ENCODE measurements at places on chromosomes 4 and X.

DNA sequence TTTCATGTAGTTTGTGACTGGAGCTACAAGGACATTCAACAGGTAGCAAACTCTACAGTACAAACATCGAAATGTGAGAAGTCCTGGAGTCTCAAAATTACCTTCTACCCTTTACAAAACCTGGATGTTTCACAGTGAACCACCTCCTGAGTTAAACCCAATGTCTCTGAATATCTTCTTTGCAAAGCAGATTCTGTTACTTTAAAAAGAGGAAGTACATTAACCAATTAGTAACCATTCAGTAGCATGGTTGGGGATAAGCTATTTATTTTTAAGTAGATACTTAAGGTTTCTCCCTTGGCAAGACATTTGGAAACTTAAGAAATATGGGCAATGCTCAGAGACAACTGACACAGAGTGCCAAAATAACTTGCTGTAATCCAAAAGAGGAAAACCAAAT, 371.9 kb upstream of the NWD2 start:
- DNase-seq = no peak

DNA sequence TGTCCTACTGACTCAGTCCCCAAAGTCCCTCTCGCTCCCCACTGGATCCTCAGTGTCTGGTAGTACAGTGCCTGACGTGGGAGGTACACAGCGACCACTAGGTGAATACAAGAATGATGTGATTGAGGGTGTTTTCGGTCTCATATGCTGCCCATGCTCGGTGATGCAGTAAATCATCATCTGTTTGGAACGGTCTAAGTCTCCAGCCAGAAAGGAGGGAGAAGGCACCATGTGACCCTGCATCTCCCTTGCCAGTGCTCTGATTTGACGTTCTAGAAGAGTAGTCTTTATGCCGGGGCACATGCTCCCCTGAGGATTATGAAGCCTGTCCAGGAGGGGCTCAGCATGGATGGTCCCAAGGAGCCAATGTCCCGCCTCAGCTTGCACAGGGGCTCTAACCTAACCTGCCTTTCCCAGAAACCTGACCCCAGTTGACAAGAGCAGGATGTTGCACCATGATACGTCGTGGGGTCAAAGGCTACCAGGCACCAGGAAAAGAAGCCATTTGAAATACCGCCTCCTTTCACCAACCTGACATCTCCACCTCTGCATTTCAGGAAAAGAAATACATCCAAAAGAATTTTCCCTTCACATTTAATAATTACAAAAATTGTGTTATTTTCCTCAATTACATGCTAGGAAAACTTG, 13.8 kb upstream of the PLXNB3 start:
- DNase-seq = no peak

- DNase-seq = no peak
These were observed 45.9 kb downstream of the VEGFC start for GRCh38 chr4:176746846-176747245.

- DNase-seq = no peak
These were observed 138.0 kb upstream of the FAM9B start for GRCh38 chrX:9171841-9172463.

GRCh38 chrX:114268643-114269042, 315.2 kb upstream of the HTR2C start:
- DNase-seq = no peak

- no peak for DNase-seq
These were observed 106.2 kb downstream of the SMIM20 start for GRCh38 chr4:26020083-26020668.

- DNase-seq = no peak
These were observed 20.4 kb downstream of the TMLHE start for GRCh38 chrX:155592331-155592730.

DNA sequence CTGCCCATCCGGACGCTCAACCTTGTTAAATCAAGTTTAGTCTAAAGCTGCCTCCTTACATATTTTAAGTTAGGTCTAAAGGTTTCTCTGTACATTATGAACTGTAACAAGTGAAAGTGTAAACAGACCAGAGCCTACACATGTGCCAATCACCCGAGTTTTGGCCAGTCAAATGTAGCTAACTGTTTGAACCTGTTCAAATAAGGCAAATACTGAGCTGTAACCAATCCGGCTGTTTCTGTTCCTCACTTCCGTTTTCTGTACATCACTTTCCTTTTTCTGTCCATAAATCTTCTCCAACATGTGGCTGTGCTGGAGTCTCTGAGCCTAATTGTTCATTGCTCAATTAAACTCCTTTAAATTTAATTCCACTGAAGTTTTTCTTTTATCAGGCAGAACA, 113.3 kb upstream of the SHISA3 start:
- DNase-seq = no peak

- DNase-seq = no peak
These were observed 164.0 kb downstream of the SMARCA1 start for GRCh38 chrX:129359269-129359668.

GRCh38 chrX:24099394-24099793, 44.6 kb downstream of the EIF2S3 start:
- DNase-seq = no peak

DNA sequence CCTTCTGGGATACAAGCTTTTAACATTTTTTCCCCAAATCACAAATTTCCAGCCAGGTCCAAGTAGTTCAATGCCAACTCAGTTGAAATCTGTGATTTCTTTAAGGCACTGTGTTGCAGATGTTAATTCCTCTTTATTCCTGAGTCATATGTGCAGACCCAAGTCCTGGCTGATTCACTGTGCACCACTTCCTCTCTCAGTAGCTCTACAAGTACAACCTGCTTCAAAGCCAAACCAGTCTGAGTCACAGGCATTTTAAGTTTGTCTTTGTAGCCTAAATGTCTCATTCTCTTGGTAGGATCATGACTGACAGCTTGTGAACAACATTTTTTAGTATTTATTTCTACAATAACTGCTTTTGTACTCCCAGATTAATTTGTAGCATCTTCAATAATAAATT, 165.6 kb upstream of the S100G start:
- no peak for DNase-seq

- DNase-seq = no peak
These were observed 146.1 kb downstream of the NEXMIF start for GRCh38 chrX:74779175-74779574.

- DNase-seq = no peak
These were observed 544.0 kb upstream of the ADGRL3 start for GRCh38 chr4:60656171-60656570.

DNA sequence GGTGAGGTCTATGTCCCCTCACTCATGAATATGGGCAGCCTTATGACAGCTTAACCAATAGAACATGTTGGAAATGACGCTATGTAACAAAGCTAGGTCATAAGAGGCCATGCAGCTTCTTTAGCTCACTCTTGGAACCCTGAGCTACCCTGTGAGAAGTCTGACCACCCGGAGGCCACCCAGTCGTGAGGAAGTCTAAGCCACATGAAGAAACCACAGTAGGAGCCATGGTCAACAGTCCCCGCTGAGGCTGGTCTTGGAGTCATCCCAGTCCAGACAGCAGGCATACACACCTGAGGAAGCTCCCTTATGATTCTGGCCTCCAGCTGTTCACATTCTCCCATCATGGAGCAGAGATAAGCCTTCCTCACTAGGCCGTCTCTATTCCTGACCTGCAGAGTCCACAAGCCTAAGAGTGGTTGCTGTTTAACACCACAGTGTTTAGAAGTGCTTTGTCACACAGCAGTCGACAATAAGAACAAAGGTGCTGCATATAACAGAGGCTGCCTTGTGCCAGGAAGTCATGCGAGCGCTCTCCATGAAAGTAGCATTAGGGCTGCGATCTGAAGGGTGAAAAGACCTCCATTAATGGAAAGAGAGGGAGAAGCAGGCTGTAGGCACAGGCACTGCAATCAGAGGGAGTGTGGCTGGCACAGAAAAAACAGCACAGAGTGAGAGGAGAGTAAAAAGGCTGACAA, 38.2 kb downstream of the TSPAN5 start:
- DNase-seq = no peak

DNA sequence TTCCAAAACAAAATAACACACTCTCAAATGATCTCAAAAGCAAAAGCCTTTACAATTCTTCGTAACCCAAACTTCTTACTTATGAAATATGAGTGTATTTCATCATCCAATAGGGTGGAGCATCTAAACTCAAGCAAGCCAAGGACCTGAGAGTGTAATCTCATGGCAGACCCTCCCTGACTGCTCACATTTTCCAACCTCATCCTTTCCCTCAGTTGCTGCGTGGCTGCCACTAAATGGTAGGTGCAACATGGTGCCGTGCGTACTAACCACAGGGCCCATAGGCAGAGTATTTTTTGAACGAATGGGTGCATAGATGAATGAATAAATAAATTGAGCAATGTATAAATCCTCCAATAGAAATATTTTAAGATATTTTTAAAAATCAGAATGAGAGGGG, 45.4 kb downstream of the TTC29 start:
- no peak for DNase-seq

- no peak for DNase-seq
These were observed 25.4 kb downstream of the TMEM47 start for GRCh38 chrX:34631479-34632220.

- no peak for DNase-seq
These were observed 4.2 kb upstream of the ARHGAP4 start for GRCh38 chrX:153930011-153930910.

GRCh38 chr4:111475001-111475400, 670.3 kb upstream of the FAM241A start:
- no peak for DNase-seq

GRCh38 chr4:72997409-72997808, 72.1 kb downstream of the COX18 start:
- DNase-seq = no peak

- DNase-seq = no peak
These were observed 84.0 kb downstream of the PHKA2 start for GRCh38 chrX:18899796-18900380.

GRCh38 chr4:150656891-150657290, 74.9 kb downstream of the MAB21L2 start:
- DNase-seq = no peak

DNA sequence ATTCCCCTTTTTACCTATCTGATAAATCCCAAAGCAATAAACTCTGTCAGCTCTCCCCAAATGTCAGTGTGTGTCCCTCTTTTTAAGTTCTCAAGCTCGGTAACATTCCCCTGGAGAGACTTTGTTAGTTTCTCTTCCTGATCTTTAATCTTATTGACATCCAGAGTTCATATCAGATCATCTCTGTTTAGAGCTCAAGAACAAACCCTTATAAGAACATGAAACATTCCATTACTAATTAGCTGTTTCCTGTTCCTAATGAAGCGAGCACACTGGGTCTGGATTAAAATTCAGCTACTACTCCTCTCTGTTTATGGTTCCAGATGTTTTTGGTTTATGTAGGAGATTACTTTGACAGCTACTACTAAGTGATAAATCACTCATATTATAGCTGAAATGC, 681.5 kb downstream of the DACH2 start:
- no peak for DNase-seq

DNA sequence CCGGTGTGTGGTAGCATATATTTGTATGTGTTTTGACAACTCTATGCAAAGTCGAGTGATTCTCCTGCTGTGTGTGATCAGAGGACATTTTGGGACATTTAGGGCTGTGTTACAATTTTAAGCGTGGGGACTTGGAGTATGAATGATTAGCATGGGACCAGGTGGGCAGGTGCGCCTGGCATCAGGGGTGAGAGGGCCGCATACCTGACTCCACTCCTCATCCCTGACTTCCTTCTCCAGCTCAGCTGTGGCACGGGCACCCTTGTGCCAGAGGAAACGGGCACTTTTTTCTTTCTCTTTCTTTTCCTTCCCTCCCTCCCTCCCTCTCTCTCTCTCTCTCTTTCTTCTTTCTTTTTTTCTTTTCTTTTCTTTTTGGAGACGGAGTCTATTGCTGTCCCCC, 15.7 kb upstream of the PLCXD1 start:
- DNase-seq = no peak

- no peak for DNase-seq
These were observed 55.6 kb downstream of the SPATA18 start for GRCh38 chr4:52106660-52107059.

- no peak for DNase-seq
These were observed 41.0 kb downstream of the NSG1 start for GRCh38 chr4:4427886-4428285.

DNA sequence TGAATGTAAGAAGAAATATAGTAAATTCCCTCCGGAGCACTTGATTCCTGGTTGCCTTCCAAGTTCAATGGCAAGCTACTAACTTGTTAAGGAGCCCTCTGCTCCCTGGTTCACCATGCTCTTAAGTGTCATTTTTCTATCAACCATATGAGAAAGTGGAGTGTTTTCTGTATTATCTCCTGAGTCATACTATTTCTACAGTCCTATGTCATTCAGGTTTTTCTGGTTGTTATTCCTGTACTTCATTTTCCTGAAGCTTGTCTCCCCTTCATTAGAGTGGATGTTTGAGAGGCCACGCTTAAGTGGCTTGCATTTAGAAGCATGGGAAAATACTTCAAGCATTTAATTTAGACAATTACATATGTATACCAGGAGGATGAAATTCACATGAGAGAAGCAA, 14.7 kb upstream of the EPGN start:
- no peak for DNase-seq

- no peak for DNase-seq
These were observed 579 bp upstream of the GABRA2 start for GRCh38 chr4:46390355-46391058.

DNA sequence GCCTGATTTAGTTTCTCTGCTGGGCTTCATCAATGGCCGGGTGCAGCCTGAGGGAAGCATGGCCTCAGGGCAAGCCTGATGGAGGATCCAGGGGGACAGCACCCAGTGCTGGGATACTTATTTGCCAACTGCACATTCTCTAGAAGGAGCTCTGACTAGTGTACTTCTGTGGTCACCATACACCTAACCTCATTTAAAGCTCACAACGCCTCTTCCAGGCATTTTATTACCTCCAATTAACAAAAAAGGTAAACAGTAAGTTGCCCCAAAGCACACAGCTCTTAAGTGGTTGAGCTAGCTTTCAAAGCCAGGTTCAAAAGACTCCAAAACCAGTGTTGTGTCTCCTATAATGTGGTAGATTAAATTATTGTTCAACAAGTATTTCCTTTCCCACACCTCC, 26.8 kb upstream of the ATXN3L start:
- no peak for DNase-seq

DNA sequence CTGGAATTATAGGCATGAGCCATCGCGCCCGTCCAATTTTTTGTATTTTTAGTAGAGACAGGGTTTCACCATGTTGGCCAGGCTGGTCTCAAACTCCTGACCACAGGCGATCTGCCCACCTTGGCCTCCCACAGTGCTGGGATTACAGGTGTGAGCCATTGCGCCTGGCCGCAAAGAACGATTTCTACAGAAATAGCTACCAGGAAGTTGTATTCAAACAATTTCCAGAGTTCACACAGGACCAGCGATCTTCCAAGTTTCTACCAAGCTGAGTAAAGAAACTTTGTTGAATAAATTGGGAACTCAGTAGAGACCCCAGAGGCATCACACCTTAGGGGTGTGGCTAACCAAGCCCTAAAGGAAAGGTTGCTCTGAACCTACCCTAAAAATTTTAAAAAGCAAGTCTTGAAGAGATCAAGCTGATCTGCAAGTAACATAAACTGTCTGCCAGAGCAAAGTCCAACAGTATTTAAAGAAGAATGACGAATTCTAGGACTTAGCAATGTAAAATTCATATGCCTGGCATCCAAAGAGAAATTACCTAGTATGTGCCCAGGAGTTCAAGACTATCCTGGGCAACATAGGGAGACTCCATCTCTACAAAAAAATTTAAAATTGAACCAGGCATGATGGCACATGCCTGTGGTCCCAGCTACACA, 48.4 kb upstream of the USP9X start:
- no peak for DNase-seq
